CD4-positive, alpha-beta T cell treated with Interleukin-4 for 1 hour (primary cell): ENCODE measurements at places on chromosomes 7 and 10.

GRCh38 chr10:92690915-92691590 is 1.3 kb downstream of the HHEX start:
- no peak for DNase-seq

- DNase-seq = peak; percentile 45
Observed at GRCh38 chr10:3766046-3766756, 18.8 kb downstream of the KLF6 start.

- DNase-seq = no peak
Observed at GRCh38 chr7:123191132-123191531, 8.6 kb downstream of the SLC13A1 start.

DNA sequence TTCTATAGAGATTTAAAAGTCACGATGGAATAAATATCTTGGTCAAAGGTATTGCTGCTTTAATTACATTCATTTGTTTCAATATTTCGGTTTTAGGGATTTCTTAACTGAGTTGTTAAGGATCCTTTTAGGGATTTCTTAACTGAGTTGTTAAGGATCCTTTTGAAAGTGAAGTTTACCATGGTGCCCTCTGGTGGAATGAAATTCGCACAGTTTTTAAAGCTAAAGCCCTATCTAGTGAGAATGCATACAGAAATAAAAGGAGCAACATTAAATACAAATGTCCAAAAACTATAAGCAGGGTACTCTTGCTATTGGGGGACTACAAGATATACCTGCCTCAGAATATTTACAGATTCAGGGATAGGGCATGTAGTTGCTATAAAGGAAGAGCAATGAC is 193.7 kb downstream of the RNLS start:
- DNase-seq = peak; percentile 34

GRCh38 chr7:116342125-116342524 is 131.8 kb downstream of the TES start:
- DNase-seq = no peak

DNA sequence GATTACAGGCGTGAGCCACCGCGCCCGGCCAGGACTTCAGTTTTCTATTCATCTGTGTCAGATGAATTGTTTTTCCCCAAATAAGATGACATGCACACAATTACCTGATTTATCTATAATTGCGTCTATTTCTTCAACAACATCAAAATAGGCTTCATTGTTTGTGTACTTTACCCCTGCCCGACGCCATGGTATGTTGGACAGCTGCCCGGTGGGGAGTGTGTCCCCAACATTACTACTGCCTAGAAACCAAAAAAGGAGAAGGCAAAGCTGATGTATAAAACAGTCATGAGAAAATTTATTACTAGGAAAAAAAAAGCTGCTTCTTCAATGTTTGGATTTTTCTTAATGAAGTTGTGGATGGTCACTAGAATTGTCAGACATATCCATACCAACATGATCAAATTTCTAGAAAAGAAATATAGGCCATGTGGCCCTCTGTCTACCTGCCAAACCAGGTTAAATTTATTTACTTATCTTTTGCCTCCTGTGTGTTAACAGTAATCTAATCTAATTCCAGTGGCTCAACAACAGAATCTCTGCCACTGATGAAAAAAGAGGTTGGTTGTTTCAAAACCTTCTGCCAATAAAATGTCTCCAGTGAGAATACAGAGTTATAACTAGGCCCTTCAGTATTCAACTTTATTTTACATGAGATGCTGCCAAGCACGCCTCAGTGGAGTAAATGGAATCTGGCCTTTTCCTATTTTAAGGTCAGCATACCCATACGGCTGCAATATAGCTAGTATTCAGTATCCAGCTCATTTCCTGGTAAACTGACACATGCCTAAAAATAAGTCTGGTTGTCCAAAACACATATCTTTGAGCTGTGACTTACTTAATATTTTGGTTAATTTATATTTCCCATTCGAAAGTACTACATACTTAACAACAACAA is 16.5 kb downstream of the AP3M1 start:
- no peak for DNase-seq

DNA sequence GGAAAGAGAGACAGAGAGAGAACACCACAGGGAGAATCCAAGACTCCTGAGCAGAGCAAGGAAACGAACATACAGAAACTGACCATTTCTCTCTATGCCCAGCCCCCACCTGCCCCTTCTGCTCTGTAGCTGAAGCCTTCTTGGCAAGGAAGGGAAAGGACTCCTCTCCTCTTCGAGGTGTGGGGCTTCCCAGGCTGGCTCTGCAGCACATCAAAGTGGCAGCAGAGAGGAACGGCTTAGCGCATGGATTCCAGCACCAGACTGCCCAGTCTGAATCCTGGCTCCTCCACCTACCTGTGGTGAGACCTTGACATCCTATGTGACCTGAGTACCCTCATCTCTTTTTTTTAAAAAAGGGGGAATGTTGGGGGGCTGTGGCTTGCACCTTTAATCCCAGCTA is 69.4 kb downstream of the SH3PXD2A start:
- DNase-seq = no peak

- DNase-seq = no peak
Observed at GRCh38 chr10:112498806-112499205, 51.8 kb downstream of the VTI1A start.

DNA sequence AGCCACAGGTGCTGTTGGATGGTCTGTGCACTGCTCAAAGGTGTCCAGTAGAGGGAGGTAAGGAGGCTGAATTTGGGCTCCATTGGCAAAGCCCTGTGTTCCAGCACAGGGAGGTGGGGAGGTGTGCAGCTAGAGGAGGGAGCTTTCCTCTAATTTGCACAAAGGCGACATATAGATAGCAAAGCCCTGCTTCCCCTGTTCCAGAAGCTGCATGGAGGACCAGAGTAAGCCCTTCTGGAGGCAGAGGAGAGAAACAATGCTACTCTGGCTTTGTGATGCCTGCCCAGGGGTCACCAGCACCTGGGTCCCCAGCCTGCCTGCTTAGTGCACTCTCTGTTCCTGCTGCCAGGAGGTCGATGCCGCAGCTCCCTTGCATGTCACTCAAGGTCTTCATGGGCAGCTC is 3.4 kb upstream of the ARHGAP22 start:
- peak; percentile 43 for DNase-seq

GRCh38 chr10:59750155-59750945 is 2.9 kb downstream of the MRLN start:
- no peak for DNase-seq

- no peak for DNase-seq
Observed at GRCh38 chr7:22251281-22251680, 105.7 kb downstream of the RAPGEF5 start.

DNA sequence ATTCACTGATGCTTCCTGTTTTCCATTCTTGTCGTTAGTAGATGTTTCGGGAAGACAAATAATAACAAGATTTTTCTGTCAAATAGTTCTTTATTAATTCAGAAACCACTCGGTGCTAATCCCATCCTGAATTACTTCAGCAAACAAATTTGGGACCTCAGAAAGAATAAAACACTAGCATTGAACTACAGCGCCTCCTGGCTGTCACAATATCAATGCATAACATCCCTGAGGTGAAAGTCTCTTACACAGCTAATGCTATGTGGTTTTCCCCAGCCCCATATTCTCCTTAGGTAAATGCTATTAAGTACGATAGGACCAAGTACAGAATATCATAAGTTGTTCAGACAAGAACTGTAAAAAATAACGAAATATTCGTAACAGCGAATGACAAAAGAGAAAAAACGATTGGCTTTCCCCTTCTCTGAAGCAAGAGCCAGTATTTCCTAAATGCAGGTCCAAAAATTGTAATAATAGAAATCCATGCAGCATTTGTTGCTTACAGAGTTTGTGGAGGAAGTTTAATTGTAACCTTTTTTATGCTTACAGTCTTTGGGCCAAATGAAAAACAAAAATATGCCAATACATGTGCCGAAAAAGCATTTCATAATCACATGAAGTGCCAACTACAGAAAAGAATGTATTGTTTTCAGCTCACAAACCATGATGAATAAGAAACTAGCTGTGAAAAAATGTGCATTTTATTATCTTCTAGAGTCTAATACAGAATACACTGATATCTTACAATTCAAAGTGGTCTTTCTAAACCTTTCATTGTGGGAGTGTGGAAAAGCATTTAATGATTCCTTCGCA is 47.3 kb downstream of the MYPN start:
- DNase-seq = peak; percentile 70

DNA sequence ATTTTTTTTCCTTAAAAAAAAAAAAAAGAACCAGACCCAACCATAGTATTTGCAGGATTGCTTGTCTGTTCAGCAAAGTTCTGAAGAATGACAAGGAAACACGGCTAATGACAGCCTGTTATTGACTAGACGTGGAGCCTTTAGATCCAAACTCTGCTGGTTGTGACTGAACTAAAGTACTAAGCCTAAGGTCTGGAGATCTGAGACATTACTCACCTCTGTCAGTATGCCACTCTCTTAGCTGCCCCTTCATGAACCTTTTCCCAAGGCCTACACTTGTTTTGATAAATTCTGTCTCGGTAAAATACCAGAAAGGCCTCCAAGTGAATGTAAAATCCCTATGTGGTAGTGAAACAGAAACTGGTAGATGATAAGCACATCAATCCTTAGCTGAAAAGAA is 101.0 kb downstream of the CABCOCO1 start:
- no peak for DNase-seq

DNA sequence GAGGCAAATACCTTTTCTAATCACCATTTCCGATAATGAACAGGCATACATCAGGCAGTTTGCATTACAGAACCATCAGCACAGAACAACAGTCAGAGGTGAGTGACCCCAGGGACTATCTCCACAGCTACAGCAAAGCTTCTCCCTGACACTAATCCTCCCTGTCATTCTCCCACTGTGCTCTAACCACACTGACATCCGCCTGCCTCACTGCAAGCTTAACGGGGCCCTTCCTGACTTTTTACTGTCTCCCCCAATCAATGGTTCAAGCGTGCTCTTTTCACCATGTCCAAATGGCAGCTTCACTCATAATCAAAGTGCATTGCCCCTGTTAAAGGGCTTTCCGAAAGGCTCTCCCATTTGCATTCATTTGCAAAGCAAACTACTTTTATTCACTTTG is 196.3 kb downstream of the DNAJC1 start:
- no peak for DNase-seq

DNA sequence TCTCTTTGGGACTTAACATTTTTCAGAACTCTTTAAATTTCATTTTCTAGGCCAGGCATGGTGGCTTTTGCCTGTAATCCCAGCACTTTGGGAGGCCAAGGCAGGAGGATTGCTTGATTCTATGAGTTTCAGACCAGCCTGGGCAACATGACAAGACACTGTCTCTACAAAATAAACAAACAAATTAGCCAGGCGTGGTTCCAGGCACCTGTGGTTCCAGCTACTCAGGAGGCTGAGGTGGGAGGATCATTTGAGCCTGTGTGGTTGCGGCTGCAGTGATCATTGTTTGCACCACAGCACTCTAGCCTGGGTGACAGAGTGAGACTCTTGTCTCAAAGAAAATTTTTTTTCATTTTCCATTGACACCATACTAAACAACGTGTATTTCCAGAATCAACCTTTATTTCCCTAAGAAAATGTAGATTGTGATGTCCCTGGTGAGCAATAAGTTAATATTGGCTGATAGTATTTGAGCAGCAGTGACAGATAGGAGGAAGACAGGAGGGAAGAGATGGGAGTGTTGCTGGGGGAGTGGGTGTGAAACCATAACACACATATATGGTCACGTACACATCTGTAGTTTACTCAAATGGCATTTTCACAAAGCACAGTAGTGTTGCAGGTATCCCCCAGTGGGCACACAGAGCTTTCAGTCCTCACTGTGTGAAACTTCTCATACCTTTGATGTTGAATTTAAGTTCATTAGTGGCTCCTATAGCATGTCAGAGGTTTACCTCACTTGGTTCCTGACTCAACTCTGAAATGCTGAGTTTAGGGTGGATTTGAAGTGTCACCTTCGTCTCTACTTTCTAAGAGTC is 205.6 kb downstream of the AUTS2 start:
- DNase-seq = no peak
